ENCODE measurements at places on chromosomes 7 and 10.

DNA sequence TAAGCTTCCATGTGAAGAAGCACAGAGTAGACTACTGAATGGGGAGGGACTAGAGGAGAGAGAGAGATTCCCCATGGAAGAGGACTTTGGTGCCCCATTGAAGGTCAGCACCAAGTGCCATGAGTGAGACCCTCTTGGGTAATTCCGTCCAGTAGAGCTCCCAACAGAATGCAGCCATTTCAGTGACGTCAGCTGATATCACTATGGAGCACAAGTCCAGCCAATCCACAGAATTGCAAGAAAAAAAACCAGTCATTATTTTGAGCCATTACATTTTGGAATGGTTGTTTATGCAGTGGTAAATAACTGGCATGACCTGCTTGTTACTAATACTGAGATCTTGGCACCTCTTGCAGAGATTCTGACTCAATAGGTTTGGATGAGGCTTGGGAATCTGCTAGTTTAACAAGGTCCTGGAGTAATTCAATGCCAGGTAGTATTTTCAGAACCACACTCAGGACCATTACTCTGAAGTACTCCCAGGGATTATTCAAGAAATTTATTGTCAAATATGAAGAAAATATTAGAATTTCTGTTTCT lies 52.6 kb upstream of the SP8 start:
- no peak for DNase-seq

DNA sequence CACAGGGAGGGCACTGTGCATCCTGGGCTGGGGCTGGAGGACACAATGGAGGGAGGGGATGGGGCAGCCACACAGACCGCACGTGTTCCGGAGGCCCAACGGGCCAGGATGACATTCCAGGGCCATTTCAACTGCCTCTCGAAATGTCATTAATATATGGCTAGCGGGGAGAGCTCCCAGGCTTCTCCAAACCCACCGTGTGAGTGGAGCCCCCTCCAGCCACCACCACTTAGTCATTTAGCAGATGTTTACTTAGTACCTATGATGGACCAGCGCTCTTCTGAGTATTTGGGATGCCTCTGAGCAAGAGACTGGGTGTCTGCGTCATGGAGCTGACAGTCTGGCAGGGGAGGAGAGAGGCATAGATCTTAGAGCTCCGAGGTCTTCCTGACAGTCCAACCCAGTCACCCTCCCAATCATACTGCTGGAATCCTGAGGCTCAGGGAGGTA lies 107.3 kb downstream of the ZMIZ1 start:
- DNase-seq = no peak

DNA sequence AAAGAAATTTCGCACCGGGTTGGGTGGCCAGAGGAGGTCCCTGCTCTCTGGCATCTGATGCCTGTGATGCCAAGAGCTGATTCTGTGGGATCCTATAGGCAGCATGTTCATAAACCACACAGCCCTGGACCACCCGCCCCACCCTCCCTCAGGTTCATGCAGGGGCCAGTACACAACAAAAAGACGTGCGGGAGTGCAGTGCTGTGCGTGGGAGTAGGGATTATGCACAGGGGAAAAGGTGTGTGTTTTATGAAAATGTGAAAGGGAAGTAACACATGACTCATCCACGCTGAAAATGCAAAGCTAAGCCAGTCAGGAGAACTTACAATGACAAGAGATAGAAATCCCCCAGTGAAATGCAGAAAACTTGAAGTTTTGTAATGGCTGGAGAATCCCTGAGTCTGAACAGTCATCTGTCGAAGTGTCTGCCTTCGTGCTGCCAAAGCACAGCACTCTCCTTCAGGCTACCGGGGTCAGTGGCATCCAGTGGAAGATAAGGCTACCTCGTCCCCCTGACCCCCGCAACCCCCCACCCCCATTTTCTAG lies 1.1 kb downstream of the KIAA1217 start:
- DNase-seq = no peak

GRCh38 chr10:35432781-35433338 lies 96.6 kb downstream of the CCNY start:
- no peak for DNase-seq

GRCh38 chr10:51433949-51434475 lies 265.4 kb downstream of the CSTF2T start:
- no peak for DNase-seq

GRCh38 chr10:77027576-77027975 lies 610.0 kb downstream of the KCNMA1 start:
- no peak for DNase-seq

DNA sequence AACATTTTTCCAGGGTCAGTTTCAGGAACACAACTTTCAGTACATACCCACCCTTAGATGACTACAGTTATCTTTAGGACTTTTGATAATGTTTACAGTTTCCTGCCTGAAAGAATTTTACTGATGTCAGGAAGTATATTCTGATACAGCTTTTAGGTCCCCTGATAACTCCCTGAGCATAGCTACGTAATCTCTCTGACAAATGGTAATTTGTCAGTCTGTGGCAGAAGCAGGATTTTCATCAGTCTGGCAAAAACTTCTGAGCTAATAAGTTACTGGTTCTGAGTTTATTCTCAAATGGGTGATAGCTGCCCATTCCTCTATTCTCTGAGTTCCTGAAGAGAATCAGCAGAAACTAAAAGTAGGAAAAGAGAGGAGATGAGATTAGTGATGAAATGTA lies 270.1 kb upstream of the MTPN start:
- DNase-seq = no peak
